Stimulated activated CD8-positive, alpha-beta memory T cell treated with anti-CD3 and anti-CD28 coated beads, Interleukin-15, amount 100 ng/mL, for 4 hours (primary cell): ENCODE measurements at places on chromosomes 11 and 22.
A peak's percentile ranks its signal among the peaks of the same experiment; 100 is the strongest.

DNA sequence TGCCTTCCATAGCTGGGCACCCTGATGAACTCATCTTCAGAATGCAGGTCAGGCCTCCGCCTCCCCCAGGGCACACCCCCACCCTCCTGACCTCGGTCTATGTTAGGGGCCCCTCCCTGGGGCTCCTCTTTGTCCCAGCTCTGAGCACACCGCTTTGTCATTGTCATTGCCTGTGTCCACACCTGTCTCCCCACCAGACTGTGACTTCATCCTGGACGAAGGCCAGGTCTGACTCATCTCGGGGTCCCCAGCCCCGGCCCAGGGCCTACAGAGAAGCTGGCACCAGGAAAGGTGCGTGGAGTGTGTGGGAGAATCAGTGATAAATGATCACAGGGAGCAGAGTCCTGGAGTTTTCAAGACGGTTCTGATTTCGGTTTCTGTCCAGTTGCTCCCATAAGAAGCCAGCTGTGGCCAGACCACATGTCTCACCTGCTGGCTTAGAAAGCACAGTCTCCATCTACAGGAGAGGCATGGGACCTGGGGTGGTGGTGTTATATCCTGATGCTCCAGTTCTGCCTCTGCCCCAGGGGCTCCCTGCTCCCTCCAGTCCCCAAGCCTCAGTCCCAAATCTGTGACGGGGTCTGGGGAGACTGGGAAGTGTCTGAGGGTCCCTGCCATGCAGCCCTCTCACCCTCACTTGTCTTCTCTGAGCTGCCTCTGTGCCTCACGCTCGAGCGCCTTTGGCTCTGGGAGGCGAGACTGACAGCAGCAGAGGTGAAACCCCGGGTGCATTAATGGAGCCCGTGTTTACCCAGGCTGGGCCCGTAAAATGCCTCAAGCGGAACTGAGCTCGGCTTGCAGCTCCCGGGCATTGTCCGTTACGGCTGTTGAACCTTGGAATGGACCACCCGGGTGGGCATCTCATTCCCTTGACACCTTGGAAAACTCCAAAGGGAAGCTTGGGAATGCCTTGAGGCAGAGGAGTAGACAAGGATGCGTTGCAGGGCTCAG lies 85.5 kb upstream of the WNT11 start:
- DNase-seq: no peak

GRCh38 chr11:8707541-8708191 lies 25.1 kb downstream of the RPL27A start:
- DNase-seq: no peak

DNA sequence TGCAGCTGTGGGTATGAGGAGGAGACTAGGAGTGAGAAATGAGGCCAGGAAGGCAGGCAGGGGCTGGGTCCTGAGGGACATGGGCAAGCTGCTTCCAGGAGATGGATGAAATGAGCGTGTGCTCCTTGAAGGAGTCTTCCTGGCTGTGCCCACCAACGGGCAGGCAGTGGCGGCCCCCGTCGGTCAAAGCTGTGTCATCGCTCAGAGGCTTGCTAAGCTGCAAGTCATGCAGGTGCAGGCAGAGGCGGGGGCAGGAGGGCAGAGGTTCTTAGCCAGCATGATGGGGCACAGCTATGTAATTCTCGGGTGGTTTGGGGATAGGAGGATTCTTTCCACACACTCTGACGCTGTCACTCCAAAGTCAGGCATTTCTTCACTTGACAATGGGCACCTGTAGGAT lies 12.5 kb upstream of the PEX26 start:
- DNase-seq: no peak

GRCh38 chr11:69461272-69461962 lies 20.0 kb upstream of the LINC01488 start:
- no peak for DNase-seq

DNA sequence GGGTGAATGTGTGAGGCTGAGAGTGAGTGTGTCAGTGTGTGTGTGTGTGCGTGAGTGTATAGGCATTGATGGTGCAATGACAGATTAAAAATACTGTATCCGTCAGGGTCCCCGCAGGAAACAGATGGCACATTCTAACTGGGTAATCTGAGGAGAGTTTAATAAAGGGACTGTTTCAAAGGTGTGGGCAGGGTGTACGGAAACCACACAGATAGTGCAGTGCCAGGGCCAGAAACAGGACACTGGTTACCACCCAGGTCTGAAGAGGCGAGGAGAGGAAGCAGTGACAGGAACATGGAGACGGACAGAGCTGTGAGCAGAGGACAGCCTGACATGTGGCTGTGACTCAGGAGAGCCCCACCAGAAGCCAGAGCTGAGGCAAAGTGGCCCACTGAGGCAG lies 16.5 kb downstream of the P2RX3 start:
- DNase-seq: no peak

DNA sequence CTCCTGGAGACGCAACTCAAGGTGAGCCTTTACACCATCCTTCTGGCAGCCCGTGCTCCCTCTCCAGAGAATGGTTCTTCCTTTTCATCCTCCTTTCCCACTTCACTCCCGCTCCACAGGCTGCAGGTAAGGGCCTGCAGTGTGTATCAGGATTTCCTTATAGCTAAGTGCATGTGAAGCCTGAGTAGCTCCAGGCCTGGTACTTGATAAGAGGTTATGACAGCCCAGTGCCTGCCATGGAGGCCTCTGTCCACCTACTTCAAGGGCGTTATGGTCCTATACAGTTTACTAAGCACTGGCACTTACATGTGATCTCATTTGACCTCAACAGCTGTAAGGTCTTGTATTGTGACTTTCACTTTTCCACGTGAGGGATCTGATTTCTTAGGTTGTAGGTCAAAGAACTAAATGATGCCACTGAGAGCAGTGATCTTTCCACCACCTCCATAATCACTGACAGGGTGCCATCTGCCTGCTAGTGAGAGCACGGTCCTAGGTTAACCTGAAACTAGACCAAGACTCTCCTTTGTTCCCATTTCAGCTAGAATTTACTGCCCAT lies 18.1 kb downstream of the SSH3 start:
- DNase-seq: no peak

DNA sequence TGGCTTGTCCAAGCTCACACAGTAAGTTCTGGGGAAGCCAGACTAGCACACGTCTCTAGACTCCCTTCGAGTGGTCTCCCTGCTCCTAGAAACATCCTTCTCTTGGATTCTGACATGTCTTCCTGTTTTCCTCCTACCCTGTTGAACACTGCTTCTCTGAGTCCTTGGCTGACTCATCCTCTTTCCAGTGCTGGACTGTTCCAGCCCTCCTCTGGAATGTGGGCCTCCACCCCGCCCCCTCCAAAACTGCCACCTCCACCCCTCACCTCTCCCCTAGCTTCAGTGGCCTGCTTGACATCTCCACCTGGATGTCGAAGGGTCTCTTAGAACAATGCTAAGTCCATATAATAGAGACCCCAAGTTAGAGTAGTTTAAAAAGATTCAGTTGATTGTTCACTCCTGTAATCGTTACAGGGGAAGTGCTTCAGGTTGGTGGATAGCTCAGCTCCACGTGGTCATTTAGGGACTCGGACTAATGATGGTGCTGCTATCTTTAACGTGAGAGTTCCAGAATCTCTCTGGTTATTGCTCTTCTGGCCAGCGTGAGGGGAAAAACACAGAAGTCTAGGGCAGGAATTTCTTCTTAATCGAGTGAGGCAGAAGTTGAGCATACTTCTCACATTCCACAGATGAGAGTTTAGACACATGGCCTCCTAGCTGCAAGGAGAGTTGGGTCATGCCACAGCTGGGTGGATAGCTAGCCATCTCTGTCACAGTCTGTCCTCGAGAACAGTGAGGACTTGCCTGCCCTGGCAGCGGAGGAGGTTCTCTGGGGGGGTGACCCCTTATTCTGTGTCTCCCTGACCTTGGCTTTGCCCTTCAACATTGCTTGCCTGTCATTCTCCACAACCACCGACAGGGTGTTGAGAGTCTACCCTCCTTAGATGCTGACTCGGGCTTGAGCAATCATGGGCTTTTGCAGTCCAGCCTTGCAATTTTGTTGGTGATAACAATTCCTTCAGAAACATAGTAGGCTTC lies 4.7 kb upstream of the C11orf96 start:
- no peak for DNase-seq

DNA sequence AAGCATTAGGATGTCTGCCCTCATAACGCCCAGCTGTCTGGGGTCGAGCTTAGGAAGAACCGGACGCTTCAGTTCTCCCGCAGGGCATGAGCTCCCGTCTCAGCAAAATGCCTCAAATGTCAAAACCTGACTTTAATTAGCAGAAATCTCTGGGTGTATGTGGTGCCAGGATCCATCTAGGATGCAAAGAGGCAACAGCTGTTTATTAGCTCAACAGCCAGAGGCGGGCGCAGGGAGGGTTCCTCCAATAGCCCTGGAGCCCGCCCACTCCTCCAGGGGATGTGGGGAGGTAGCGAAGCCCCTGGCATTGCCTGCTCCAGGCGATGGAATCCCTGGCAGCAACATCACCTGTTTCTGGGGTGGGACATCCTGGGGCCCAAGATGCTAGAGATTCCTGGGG lies 39.4 kb upstream of the RTL6 start:
- DNase-seq: no peak

- no peak for DNase-seq
Observed at GRCh38 chr11:74272276-74272675, 39.2 kb downstream of the P4HA3 start.

DNA sequence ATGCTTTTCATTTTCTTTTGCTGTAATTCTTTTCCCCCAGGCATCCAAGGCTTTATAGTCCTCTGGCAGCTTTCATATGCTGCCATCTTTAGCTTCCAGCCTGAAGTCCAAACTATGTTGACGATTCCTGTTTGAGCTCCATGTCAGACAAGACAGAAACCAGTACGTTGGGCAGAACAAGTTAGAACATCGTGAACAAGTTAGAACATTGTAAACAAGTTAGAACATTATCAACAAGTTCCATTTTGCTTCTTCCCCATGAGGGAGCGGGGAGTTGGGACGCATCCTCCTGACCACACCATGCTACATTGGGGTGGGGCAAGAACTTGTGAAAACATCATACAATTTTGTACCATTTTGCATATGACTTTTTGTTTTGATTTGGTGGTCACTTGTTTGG lies 23.9 kb downstream of the GLB1L2 start:
- no peak for DNase-seq

GRCh38 chr11:102197670-102198139 lies 87.5 kb downstream of the YAP1 start:
- DNase-seq: no peak

DNA sequence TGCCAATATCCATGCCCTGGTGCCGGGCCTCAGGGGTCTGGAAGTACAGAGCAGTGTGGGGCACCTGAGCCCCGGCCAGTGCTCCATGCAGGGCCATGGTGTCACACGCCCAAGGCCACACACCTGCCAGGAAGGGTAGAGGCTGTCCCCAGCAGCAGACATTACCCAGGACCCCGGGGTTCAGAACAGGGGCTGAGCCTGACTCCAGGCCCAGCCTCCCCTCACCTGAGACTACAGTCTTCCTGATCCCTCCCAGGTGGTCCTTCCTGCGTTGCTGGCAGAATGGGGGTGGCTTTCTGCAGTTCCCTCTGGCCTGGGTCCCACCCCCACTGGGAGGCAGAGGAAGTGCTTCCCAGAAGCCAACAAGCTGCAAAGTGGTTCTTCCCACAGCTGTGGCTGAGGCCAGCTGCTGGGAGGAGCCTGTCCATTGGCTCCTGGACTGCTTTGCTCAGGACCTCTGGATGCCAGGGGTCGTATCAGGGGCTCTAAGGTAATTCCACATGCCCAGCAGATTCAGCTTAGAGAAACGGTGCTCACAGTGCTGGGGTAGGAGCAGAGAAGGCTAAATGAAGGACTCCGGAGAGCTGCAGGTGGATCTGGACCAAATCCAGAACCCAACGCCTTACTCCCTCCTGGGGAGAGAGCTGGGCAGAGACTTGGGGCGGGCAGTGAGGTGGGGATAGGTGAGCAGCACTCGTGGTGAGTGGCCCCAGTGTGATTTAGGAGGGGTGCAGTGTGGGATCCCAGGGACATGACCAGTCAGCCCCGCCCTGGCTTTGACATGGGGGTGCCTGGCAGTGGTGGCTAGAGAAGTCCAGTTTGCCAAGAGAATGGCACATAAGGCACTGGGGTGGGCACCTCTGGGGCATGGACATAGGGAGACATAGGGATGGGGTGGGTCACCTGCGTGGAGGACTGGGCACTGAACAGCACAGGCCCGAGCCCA lies 12.6 kb downstream of the TCIRG1 start:
- no peak for DNase-seq

GRCh38 chr11:91837411-91838330 lies 386.9 kb upstream of the FAT3 start:
- no peak for DNase-seq

GRCh38 chr22:25763239-25763777 lies 21.3 kb downstream of the MYO18B start:
- DNase-seq: no peak

GRCh38 chr22:41521126-41521525 lies 23.1 kb downstream of the POLR3H start:
- DNase-seq: no peak

DNA sequence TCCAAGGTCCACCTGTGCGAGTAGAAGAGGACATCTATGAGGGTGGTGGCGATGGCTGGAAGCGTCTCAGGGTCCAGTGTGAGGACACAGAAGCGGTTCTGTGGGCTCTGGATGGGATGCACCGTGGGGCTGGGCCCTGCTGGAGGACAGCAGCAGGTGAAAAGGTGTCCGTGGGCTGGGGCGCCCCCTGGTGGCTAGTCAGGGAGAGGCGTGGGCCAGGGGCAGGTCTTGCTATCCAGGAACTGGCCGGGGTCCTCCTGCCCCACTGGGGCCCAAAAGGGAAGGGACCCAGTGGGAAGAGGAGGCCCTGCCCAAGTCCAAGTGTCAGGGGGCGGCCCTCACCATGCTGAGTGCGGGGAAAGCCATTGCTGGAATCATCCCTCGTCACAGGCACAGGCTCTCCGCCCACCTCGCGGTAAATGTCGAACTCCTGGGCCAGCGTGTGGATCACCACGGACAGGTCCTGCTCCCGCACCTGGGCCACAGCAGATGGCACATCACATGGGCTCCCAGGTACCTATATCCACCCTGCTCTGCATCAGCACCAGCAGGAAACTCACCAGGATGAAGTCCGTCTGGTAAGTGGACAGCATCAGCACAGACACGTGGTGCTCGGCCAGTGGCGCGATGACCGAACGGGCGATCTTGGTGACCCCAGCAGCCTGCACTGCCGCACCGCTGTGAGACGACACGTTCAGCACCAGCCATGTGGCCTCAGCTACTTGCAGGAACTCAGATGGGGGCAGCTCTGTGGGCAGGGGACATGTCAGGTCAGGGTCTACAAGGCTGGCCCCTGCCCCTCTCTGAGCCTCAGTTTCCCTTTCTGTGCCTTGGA lies 2.3 kb downstream of the CASTOR1 start:
- peak; percentile 66 for DNase-seq

DNA sequence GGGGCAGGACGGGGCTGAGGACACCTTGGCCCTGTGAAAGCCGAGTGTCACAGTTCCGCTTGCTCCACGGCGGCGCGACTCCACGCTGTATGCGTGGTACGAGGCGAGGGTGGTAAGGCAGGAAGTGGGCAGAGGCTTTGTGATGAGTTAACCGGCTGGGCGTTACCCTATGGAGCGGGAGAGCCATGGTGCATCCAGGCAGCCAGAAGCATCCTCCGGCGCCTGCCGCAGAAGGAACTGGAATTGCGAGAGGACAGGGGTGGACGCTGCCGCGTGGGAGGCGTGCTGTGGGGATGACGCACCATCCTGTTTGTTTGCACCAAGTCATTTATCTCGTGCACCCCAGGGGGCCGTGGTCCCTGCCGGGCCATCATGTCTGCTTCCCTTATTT lies 643.9 kb downstream of the BRD1 start:
- DNase-seq: no peak
